Muscle of leg (tissue), 16 donors: ENCODE measurements at places on chromosomes 16 and 17. TPM values are rescaled to one million over a fixed set of nuclear protein-coding genes. Genes with fewer than 3 reads are reported as not detected.

DNA sequence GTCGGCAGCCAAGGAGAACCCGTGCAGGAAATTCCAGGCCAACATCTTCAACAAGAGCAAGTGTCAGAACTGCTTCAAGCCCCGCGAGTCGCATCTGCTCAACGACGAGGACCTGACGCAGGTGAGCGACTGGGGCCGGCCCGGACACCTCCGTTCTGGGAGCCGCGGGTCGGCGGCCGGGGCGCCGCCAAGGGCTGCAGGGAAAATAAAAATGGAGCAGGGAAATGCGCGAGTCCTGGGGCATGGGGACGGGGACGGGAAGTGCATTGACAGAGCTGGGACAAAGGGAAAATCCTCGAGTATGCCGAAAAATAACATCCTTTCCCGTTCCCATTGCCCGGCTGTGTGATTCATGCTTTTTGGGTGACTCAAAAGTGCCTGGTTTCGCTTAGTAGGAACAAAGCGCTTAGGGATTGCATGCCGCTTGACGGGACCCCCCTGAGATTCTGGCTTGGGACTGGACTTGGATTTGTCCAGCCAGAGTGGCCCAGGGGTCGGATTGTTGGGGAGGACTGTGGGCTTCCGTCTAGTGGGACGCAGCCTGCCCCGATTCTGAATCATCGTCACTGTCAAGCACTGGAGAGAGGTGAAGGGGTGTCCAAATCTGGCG lies 699 bp downstream of the MPRIP start:
- peaks cover 60% of the 10 kb centered on the region for H3K4me1 ChIP-seq
- DNase-seq: peak; percentile 42
- H3K27ac ChIP-seq: peak overlapping the region; percentile 96
- peak overlapping the region; percentile 93 for H3K4me3 ChIP-seq
- no peaks in the 10 kb centered on the region for H3K36me3 ChIP-seq

DNA sequence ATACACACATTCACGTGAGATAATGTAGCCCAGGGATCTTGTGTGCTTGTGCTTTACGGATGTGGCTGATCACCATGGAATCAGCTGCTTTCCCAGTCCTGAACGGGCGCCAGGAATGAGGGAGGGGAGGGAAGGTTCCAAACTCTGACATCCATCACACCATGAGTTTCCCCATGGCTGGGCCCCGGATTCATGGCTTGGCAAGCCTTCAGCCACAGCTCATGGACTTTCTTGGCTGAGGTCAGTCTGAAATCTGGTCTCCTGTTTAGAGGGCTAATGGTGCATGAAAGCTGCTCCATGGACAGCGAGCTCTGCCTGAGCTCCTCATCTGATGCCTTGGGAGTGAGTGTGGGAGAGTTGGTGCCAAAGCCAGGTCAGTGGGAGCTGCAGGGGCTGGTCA lies 767.6 kb upstream of the EEF2KMT start:
- no peak overlapping the region for H3K4me3 ChIP-seq
- H3K4me1 ChIP-seq: peaks cover 7% of the 10 kb centered on the region
- peak; percentile 62 for DNase-seq
- H3K27me3 ChIP-seq: peaks cover 3% of the 10 kb centered on the region
- no peaks in the 10 kb centered on the region for H3K36me3 ChIP-seq

GRCh38 chr17:42040818-42041217 lies 9.6 kb downstream of the C17orf113 start:
- H3K27ac ChIP-seq: no peak overlapping the region
- H3K4me1 ChIP-seq: no peaks in the 10 kb centered on the region
- H3K27me3 ChIP-seq: no peaks in the 10 kb centered on the region
- no peak for DNase-seq
- H3K36me3 ChIP-seq: peaks cover 8% of the 10 kb centered on the region

DNA sequence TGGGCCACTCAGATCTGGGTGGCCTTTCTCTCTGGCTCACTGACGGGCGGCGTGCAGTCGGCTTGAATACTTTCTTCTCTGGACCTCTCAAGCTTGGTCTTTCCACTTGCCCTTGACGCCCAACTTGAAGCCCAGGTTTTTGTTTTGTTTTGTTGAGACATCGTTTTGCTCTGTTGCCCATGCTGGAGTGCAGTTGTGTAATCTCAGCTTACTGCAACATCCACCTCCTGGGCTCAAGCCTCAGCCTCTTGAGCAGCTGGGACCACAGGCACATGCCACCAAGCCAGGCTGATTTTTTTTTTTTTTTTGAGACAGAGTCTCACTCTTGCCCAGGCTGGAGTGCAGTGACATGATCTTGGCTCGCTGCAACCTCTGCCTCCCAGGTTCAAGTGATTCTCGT lies 22.7 kb upstream of the KIF19 start:
- H3K4me1 ChIP-seq: peaks cover 5% of the 10 kb centered on the region
- no peaks in the 10 kb centered on the region for H3K36me3 ChIP-seq
- no peak for DNase-seq
- H3K4me3 ChIP-seq: no peak overlapping the region
- no peak overlapping the region for H3K27ac ChIP-seq

- H3K27ac ChIP-seq: peak overlapping the region; percentile 82
- no peaks in the 10 kb centered on the region for H3K27me3 ChIP-seq
- peaks cover 76% of the 10 kb centered on the region for H3K36me3 ChIP-seq
- DNase-seq: no peak
Measured at GRCh38 chr16:31083981-31084380, 4.8 kb downstream of the PRSS53 start.

DNA sequence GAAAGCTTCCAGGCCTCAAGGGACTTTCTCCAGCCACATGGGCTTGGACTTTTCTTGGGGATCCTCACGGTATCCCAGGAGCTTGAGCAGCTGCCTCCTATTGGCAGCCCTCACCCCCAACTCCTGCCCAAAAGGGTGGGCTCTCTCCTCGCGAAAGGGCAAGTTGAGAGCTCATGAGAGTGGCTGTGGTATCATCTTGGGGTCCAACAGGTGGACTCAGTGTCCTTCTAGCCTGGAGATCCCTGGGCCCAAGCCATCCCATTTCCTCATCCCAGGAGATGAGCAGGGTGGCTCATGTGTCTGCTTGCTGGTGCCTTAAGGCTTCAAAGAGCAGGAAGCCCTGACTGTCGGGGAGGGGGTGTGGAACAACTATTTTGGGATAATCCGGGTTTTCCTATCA lies 17.7 kb downstream of the TBX4 start:
- DNase-seq: no peak
- H3K27ac ChIP-seq: no peak overlapping the region
- peaks cover 32% of the 10 kb centered on the region for H3K36me3 ChIP-seq
- H3K27me3 ChIP-seq: peaks cover 2% of the 10 kb centered on the region

GRCh38 chr16:89413811-89414585 lies 76.4 kb downstream of the ANKRD11 start:
- no peak overlapping the region for H3K4me3 ChIP-seq
- peaks cover 13% of the 10 kb centered on the region for H3K36me3 ChIP-seq
- H3K27ac ChIP-seq: no peak overlapping the region
- no peaks in the 10 kb centered on the region for H3K27me3 ChIP-seq
- no peak for DNase-seq

DNA sequence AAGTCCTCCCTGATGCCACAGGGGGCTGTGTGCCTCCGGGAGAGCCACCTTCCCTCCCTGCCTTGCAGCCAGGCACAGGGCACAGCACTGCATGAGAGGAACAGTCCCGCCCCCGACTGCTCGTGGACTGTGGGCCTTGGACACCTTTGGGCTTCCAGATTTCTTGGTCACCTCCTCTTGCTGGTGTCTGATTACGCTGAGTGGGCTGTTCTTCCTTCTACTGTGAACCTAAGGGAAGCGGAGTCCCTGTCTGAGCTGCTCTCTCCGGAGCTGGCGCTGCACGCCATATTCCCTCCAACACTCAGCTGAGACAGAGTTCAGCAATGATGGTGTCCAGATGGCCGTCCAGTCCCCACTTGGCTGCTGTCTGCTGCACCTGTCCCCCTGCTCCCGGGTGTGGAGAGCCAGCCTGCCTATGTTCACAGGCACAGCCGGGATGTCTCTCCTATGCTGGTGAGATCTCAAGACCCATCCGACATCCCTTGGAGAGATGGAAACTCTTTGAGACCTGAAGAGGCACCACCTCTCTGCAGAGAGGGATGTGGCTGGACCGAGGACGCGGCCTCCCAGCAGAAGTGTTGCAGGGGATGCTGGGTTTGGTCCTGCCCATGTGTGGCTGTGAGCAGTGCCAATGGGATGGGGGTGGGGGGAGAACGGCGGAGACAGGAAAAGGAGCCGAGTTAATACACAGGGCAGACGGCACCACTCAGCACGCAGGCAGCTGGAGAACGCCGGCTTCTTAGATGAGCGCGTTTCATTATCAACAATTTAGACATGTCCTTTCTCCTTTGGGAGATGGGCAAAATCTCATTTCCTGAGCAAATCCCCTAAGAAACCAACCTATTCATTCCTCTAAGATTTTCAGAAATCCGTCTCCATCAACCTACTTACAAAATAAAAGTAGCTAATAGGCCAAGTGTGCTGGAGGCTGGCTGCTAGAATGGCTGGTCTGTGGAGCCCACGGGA lies 171.9 kb downstream of the ENGASE start:
- no peak for DNase-seq
- H3K27me3 ChIP-seq: peaks cover 33% of the 10 kb centered on the region
- H3K27ac ChIP-seq: no peak overlapping the region
- H3K36me3 ChIP-seq: no peaks in the 10 kb centered on the region
- no peak overlapping the region for H3K4me3 ChIP-seq

- no peaks in the 10 kb centered on the region for H3K36me3 ChIP-seq
- no peak overlapping the region for H3K4me3 ChIP-seq
- H3K4me1 ChIP-seq: no peaks in the 10 kb centered on the region
- no peak overlapping the region for H3K27ac ChIP-seq
Measured at GRCh38 chr17:28501421-28502284, 4.5 kb upstream of the FOXN1 start.

EIF3C gene
- 364 TPM for total RNA-seq

G6PC1 gene
- not detected for total RNA-seq

NFE2L1 gene
- 68.7 TPM for total RNA-seq

CFAP97D1 gene
- under 0.01 TPM for total RNA-seq
